Colonic mucosa (tissue), 4 donors: ENCODE measurements at places on chromosomes 16 and 17. TPM values are rescaled to one million over a fixed set of nuclear protein-coding genes. Genes with fewer than 3 reads are reported as not detected.

The KRT31 gene
- total RNA-seq, result not detected

The ITGB3 gene
- 1.9 TPM for total RNA-seq

GRCh38 chr17:57328109-57328882 lies 72.0 kb downstream of the MSI2 start:
- no peak for DNase-seq

GRCh38 chr17:83192161-83192788 lies 112.9 kb downstream of the METRNL start:
- peak; percentile 17 for DNase-seq

- DNase-seq, result peak; percentile 78
Observed at GRCh38 chr16:3058139-3059030, 7.1 kb upstream of the IL32 start.

- DNase-seq, result no peak
Observed at GRCh38 chr16:21971856-21972255, 18.7 kb downstream of the UQCRC2 start.

- no peak for DNase-seq
Observed at GRCh38 chr17:48486557-48486956, 44.3 kb downstream of the HOXB1 start.

- no peak for DNase-seq
Observed at GRCh38 chr16:27491894-27492587, 57.7 kb downstream of the GTF3C1 start.

- DNase-seq, result no peak
Observed at GRCh38 chr17:29042679-29043538, at the start of gene PIPOX. Gene PIPOX (plus strand): TSS chr17:29043141. CDS start chr17:29043226, 85 bp downstream.
